Brain (organoid and tissue), 16 donors: ENCODE measurements at places on chromosomes 5 and 9.

GRCh38 chr9:36831381-36832161 lies 202.5 kb downstream of the PAX5 start:
- no peak for DNase-seq

- peak; percentile 3 for DNase-seq
Observed at GRCh38 chr9:111481885-111482636, 2.1 kb downstream of the ECPAS start.

GRCh38 chr5:39578887-39579497 lies 154.2 kb upstream of the DAB2 start:
- peak; percentile 46 for DNase-seq

DNA sequence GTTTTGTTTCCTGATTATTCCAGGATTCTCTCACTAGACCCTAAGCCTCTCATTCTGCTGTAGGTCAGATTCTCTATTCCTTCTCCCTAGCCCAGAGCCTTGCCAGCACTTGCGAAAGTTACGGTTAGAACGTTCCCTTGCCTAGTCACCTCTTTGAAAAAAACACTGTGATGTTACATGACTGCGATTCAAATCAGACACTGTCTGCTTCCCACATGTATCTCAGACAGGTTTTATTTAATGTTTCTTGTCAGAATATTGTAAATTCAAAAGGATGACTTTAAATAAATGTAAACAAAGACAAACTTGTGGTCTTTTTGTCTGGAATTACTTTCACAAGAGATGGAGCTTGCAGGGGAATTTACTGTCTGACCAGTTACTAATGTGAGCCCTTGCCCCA lies 116.5 kb upstream of the OTULINL start:
- no peak for DNase-seq

GRCh38 chr5:95768731-95769130 lies 37.6 kb downstream of the RHOBTB3 start:
- DNase-seq, result no peak

GRCh38 chr5:149745943-149746324 lies 15.8 kb downstream of the PPARGC1B start:
- DNase-seq, result no peak

DNA sequence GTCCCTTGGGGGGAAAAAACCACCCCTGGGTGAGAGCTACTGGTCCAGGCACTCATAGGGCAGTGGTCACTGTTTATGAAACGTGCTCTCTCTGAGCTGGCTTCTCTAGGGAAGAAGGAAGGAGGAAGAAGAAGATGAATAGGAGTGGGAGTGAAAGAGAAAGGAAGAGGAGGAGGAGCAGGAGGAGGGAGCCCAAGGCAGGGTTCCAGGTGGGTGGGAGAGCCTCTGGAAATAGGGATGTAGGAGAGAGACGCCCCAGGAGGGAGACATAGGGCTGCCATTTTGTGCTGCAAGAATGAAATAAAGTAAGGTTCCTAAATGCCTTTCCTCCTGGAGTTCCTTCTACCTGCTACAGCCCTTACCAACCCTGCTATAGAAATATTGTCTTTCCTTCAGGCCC lies 65.7 kb downstream of the PCDH1 start:
- no peak for DNase-seq

DNA sequence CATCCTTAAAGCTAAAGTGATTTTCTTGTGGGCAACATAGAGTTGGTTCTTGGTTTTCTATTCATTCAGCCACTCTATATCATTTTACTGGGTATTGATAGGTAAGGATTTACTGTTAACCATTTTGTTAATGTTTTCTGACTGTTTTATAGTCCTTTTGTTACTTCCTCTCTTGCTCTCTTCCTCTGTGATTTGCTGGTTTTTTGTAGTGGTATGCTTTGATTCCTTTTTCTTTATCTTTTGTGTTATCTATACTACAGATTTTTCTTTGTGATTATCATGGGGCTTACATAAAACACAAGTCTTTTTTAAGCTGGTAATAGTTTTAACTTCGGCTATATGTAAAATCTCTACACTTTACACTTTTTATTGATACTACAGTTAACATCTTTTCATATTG lies 43.3 kb downstream of the CREBRF start:
- no peak for DNase-seq

- peak; percentile 74 for DNase-seq
Observed at GRCh38 chr5:30040488-30041118, 1152.9 kb upstream of the CDH6 start.

DNA sequence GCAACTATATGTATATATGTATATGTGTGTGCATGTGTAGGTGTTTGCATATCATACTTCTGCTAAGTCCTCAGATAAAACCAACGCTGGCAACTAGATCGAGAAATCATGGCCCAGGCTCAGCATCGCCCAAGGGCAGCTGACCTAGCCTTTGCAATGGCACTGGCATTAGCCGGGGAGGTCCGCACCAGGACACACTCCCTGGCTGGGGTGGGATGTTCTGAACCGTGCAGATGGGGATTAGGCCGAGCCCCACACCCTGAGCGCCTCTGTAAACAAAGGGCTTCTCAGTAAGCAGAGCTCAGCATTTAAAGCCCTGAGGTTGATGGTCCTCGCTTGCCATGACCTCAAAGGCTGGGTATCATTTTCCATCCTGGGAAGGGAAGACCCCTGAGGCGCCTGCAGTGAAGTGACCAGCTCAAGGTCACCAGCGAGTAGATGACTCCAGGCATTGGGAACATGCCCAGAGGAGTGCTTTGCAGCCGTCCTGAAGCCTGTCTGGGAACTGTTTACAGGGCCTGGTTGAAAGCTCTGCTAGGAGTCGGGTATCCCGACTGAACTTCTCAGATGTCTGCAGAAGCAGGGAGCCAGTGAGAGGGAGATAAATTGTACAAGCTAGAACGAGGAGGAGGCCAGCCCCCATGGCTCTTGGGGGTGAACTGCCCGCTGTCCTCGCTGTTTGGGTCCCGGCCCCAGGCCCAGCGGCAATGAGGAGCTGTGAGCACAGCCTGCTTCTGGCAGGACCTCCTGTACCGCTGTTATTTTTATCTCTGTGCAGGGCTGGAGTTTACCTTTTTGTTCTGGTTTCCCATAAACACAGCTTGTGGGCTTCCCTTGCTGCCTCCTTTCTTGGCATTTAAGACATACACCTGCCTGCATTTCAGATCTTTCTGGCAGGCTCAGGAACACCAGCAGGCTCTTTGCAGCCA lies 18.4 kb downstream of the GADD45G start:
- DNase-seq, result peak; percentile 62

GRCh38 chr9:33446946-33447798 lies at the start of gene AQP3:
Gene AQP3 (minus strand): TSS chr9:33447593. CDS start chr9:33447530, 63 bp downstream.
- DNase-seq, result peak; percentile 54

GRCh38 chr5:14806456-14806855 lies 65.1 kb downstream of the ANKH start:
- peak; percentile 69 for DNase-seq

- DNase-seq, result no peak
Observed at GRCh38 chr9:34240006-34240405, 61.2 kb downstream of the UBAP1 start.

DNA sequence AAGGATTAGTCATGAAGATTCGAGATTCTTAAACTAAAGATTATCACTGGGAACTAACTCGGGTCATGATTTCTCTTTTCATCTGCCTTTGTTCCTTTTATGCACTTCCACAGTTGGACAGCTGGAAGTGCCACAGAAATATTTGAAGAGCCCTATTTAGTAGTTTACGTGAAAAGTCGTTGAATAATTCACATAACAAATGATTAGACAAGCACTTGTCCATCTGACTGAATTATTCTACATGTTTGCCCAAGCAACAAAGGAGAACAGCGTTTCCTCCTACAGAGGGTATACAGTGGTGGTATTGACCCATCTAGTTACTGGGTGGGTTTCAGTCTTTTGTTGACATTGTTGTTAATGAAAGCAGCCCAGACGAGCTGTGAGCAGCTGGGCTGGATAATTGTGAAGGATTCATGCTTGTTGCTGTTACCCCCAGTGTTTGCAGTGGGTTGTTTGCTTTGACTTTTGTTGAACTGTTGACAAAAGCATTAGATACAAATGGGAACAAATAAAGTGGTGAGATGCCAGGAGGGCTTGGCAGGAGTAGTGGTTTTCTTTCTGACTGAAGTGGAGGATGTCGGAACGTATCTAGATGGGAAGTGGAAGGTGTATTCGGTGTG lies 96.2 kb downstream of the TLE4 start:
- DNase-seq, result peak; percentile 58

GRCh38 chr9:37514999-37515398 lies 29.3 kb downstream of the POLR1E start:
- no peak for DNase-seq

- DNase-seq, result no peak
Observed at GRCh38 chr5:59346982-59347381, 546.5 kb downstream of the PDE4D start.

DNA sequence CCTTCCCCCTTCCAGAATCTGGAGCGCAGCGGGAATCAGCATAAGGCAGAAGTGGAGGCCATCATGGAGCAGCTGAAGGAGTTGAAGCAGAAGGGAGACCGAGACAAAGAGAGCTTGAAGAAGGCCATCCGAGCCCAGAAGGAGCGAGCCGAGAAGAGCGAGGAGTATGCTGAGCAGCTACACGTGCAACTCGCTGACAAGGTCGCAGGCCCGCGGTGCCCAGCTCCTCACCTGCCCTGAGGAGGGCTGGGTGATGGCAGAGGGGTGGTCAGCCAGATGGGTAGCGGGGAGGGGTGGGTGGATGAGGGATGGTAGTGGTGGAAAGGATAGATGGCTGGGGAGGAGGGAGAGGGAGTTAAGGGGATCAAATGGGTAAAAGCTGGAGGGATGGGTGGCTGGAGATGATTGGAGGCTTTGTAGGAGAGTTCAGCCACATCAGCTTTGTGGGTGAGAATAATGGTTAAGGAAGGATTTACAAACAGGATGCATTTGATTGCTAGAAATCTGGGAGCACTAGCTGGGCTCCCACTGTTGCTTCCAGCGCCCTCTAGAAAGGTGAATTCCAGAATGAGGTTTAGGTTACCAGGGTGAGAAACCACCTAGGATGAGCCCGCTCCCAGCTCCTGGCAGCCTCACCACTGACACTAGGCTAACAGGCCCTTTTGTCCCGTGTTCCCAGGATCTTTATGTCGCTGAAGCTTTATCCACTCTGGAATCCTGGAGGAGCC lies 19.7 kb upstream of the GLE1 start:
- DNase-seq, result no peak

DNA sequence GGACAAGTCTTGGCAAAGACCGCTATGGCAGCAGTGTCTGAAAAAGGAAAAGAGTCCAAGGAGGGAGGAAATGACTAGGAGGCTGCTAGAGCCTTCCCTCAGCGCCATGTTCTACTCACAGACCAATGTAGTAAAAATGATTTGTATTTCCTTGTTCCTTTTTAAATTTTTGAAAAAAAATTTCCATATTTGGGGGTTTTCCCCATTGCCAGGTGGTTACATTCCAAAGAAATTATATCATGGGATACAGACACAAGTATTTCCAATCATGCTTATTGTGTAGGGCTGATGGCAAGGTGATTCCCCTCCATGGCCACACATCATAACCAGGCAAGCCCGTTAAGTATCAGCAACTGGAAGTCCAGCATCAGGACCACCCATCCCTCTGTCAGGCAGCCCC lies 138.2 kb downstream of the PIP5K1B start:
- DNase-seq, result no peak

DNA sequence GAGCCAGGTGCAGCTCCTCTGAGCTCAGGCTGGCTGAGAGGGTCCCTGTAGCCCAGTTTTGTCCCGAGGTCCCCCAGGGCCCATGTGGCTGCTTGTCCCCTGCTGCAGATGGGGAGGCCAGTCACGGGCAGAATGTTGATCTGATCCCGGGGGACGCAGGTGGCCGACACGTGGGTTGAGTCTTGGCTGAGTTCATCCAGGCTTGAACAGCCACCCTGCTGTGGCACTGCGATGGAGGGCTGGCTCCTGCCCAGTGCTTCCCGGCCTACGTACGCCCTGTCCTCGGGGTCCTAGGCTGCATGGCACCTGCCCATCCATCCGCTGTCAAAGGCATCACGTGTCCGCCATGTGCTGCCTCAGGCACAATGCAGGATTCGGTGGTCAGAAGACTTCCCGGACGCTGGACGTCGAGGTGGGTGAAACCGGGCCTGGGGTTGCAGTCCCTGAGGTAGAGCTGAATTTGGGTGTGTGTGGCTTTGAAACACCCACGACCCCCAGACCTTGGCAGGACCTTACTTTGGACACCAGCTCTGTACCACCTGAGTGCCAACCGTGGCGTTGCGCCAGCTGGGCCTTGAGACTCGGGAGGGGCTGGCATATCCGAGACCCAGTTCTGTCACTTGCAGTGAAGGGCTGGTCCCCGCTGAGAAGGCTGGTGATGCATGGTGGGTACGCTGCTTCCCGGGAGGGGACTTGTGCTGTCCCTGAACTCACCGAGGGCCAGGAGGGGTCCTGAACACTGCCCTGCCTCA lies 22.3 kb downstream of the RXRA start:
- DNase-seq, result peak; percentile 55

DNA sequence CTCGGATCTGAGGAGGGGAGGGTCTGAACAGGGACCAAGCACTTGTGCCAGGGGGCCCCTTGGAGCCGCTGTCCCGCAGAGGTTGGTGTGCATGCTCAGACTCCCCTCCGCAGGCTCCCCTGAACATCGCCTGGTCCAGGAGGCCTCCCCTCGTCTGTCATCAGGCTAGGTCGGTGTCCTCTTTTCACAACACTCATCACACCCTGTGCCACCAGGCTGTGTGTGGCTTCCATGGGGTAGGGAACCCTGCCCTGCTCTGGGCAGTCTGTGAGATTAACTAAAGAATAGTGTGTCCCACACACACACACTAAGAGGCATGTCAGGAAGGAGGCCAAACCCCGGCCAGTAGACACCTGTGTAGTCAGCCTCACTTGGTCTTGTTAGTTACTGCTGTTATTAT lies 119.3 kb downstream of the C5orf15 start:
- no peak for DNase-seq

DNA sequence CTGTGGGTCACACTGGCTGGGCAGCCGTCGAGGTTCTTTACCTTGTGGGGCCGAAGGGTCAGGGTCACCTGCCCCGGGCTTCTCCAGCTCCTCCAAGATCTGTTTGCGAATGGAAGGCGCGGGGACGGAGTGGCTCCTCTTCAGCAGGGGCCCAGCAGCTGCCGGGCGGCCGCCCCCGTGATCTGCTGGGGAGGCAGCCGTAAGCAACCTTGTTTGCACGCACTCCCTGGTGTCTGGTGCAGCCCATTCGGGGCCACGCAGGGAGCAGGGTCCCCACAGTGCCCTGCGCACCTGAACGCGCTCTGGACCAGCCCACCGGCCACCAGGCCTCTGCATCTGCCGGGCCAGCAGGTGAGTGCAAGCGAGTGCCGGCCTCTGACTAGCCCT lies 34.9 kb downstream of the PNPLA7 start:
- DNase-seq, result no peak

GRCh38 chr5:14172149-14172795 lies 29.1 kb downstream of the TRIO start:
- DNase-seq, result no peak

GRCh38 chr5:159888860-159889259 lies 27.4 kb upstream of the ADRA1B start:
- DNase-seq, result no peak
